ENCODE measurements at places on chromosomes 13 and 19. TPM values are rescaled to one million over a fixed set of nuclear protein-coding genes. Genes with fewer than 3 reads are reported as not detected.

The CPB2 gene
- total RNA-seq, result not detected

The GEMIN7 gene
- total RNA-seq, result 8.2 TPM

The ZNF302 gene
- 23.5 TPM for total RNA-seq

The TIMM50 gene
- 51.1 TPM for total RNA-seq

The TRPC4 gene
- total RNA-seq, result 0.44 TPM

The CASP14 gene
- not detected for total RNA-seq

The MIPEP gene
- total RNA-seq, result 9.5 TPM

The KLK12 gene
- not detected for total RNA-seq

The OLFM4 gene
- not detected for total RNA-seq

The SGTA gene
- 50.5 TPM for total RNA-seq

The BRCA2 gene
- 1.8 TPM for total RNA-seq

The LGI4 gene
- total RNA-seq, result 0.05 TPM

The POSTN gene
- total RNA-seq, result 186 TPM

The ALG11 gene
- 26.6 TPM for total RNA-seq

The ZNF709 gene
- total RNA-seq, result 1.9 TPM

The LYPD5 gene
- 1.5 TPM for total RNA-seq

The SIGLEC10 gene
- total RNA-seq, result not detected

The RASIP1 gene
- total RNA-seq, result 3.7 TPM

The MPV17L2 gene
- 28.0 TPM for total RNA-seq

The TMPRSS9 gene
- not detected for total RNA-seq

The ZNF528 gene
- 10.4 TPM for total RNA-seq

The SLAIN1 gene
- total RNA-seq, result not detected

The HSH2D gene
- not detected for total RNA-seq

The APOC1 gene
- total RNA-seq, result 266 TPM

The RPL28 gene
- 656 TPM for total RNA-seq

The TJP3 gene
- not detected for total RNA-seq

The SIGLEC5 gene
- total RNA-seq, result not detected

The THSD1 gene
- total RNA-seq, result 6.7 TPM

The SLC10A2 gene
- not detected for total RNA-seq

The GIPC3 gene
- total RNA-seq, result 0.20 TPM

The GRIK5 gene
- not detected for total RNA-seq

The ZNF43 gene
- total RNA-seq, result 5.8 TPM

The ZNF541 gene
- total RNA-seq, result not detected

The FXYD7 gene
- total RNA-seq, result not detected

The HSD17B14 gene
- not detected for total RNA-seq

The C19orf38 gene
- 0.78 TPM for total RNA-seq

The DACT3 gene
- 8.4 TPM for total RNA-seq

The OLFM2 gene
- total RNA-seq, result 18.8 TPM

The CLEC11A gene
- total RNA-seq, result 288 TPM

The GPATCH1 gene
- total RNA-seq, result 6.7 TPM

The SYDE1 gene
- total RNA-seq, result 41.1 TPM

The CCDC122 gene
- total RNA-seq, result 8.0 TPM

Measured in cardiac ventricle fibroblast (primary cell).